ENCODE measurements at places on chromosomes 7 and 10. TPM values are rescaled to one million over a fixed set of nuclear protein-coding genes. Genes with fewer than 3 reads are reported as not detected.

AQP1 gene
- 0.16 TPM for total RNA-seq

BAMBI gene
- 0.09 TPM for total RNA-seq

WDR11 gene
- 39.6 TPM for total RNA-seq

ALOX5 gene
- 0.21 TPM for total RNA-seq

ECHDC3 gene
- 3.5 TPM for total RNA-seq

PAPSS2 gene
- total RNA-seq, result 0.05 TPM

IGFBP3 gene
- 0.12 TPM for total RNA-seq

LIPK gene
- not detected for total RNA-seq

ASAH2B gene
- total RNA-seq, result 5.9 TPM

TMEM236 gene
- total RNA-seq, result 0.02 TPM

OR6B1 gene
- not detected for total RNA-seq

CCM2 gene
- 70.1 TPM for total RNA-seq

SCIN gene
- 0.64 TPM for total RNA-seq

SMARCD3 gene
- 4.1 TPM for total RNA-seq

SLC16A12 gene
- not detected for total RNA-seq

All from activated CD4-positive, alpha-beta T cell treated with anti-CD3 and anti-CD28 coated beads for 36 hours (primary cell).